NCI-H1105 treated with DMSO at 0.1 percent for 48 hours (cell line): ENCODE measurements at places on chromosomes 12 and 14.

GRCh38 chr14:79721399-79722084 lies 489.8 kb downstream of the DIO2 start:
- no peak for DNase-seq

GRCh38 chr14:32693114-32693513 lies 245.6 kb upstream of the NPAS3 start:
- DNase-seq, result no peak

- DNase-seq, result no peak
Measured at GRCh38 chr12:6823182-6824084, 1.8 kb downstream of the GPR162 start.

DNA sequence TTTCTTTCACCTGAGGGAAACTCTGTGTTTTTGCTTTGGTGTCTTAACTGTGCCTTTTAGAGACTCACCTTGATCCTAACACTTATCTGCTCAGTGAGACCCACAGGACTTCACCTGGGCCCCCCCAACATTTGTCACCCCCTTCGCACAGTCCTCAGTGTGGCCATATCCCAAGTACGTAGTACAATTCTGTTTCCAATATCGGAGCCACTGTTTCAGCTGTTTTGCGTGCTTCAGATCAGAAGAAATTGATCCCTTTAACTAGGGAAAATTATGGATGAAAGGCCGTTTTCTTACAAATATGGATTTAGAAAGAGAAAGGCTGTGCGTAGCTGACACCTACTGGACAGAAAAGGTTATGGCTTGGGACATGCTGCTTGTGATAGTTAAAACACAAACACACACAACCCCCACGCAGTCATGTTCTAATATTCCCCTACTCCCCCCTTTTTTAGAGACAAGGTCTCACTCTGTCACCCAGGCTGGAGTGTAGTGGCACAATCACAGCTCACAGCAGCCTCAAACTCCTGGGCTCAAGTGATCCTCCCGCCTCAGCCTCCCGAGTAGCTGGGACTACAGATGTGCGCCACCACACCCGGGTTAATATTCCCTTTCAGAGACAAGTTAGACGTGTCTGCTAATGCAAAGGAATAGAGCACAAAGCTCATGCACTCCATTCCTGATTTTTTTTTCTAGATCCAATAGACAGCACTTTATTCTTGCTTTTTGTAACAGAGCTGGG lies 3.6 kb upstream of the SLC7A8 start:
- peak; percentile 53 for DNase-seq

GRCh38 chr12:79174626-79175025 lies 310.1 kb downstream of the SYT1 start:
- peak; percentile 43 for DNase-seq

GRCh38 chr12:9319842-9320173 lies 111.6 kb upstream of the PZP start:
- no peak for DNase-seq

- no peak for DNase-seq
Measured at GRCh38 chr12:90401185-90401584, 553.8 kb downstream of the CCER1 start.

GRCh38 chr14:75821831-75822521 lies 159.8 kb downstream of the TGFB3 start:
- no peak for DNase-seq
